Osteocyte (in vitro differentiated cells): ENCODE measurements at places on chromosomes 5 and 9.

DNA sequence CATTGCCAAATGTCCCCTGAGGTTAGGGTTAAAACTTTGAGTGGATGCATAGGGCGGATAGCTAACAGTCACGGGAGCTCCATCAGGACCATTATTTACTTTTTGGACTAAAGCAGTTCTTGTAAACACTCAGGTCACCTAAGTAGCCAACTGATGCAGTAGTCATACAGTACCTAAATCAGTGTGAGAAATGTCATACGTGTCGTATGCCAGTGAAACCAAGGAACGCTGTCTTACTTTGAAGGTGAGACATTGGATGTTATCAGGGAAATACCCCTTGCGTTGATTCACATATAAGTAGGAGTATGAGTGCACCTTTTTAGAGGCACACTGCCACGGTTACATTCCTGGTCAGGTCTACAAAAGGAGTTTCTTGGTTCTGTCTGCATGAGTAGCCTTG lies 101.9 kb downstream of the LNPEP start:
- H3K27me3 ChIP-seq = no peaks in the 10 kb centered on the region
- H3K27ac ChIP-seq = no peak overlapping the region
- no peak for DNase-seq
- H3K4me1 ChIP-seq = no peaks in the 10 kb centered on the region

GRCh38 chr9:135084262-135084661 lies 3.2 kb upstream of the OLFM1 start:
- peaks cover 5% of the 10 kb centered on the region for H3K4me1 ChIP-seq
- no peak overlapping the region for H3K27ac ChIP-seq
- DNase-seq = no peak
- H3K4me3 ChIP-seq = no peak overlapping the region
- peaks cover 27% of the 10 kb centered on the region for H3K27me3 ChIP-seq

- H3K4me3 ChIP-seq = no peak overlapping the region
- H3K27me3 ChIP-seq = no peaks in the 10 kb centered on the region
- DNase-seq = no peak
- H3K27ac ChIP-seq = no peak overlapping the region
- H3K4me1 ChIP-seq = peaks cover 13% of the 10 kb centered on the region
Measured at GRCh38 chr9:105416840-105417239, 31.0 kb upstream of the FSD1L start.

DNA sequence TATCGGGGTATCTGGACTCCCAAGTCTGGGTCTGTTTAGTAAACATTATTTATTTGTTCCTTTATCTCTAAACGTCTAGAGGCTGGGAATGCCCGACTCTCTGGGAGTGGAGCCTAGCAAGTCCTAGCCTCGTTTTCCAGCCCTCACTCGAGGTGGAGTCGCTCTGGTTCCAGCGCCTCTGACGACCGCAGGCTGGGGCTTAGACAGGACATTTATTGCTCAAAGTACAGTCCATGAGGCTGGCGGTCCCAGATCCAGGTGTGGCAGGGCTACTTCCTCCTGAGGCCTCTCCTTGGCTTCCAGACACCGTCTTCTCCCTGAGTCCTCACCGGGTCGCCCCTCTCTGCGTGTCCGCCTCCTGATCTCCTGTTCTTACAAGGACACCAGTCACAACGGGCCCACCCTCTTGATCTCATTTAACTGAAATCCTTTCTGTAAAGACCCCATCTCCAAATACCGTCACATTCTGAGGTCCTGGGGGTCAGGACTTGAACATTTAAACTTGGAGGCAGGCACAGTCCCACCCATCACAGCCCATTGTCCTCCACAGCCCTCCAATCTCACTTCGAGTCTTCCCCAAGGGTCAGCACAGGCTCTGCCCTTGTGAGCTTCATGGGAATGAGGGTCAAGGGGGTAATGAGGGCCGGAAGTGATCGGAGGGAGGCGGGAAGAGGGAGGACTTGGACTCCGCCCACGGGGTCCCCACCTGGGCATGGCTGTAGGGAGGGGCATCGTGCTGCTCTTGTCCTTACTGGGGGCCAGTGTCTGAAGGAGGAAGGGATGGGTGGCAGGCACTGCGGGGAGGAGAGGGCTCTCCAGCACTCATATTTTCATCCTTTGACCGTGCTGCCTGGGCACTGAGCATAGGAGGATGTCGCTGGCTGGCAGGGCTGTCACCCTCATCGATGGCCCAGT lies 12.2 kb upstream of the CLPTM1L start:
- no peak for DNase-seq
- H3K27me3 ChIP-seq = peaks cover 20% of the 10 kb centered on the region
- no peak overlapping the region for H3K27ac ChIP-seq
- H3K4me3 ChIP-seq = no peak overlapping the region
- H3K4me1 ChIP-seq = no peaks in the 10 kb centered on the region

DNA sequence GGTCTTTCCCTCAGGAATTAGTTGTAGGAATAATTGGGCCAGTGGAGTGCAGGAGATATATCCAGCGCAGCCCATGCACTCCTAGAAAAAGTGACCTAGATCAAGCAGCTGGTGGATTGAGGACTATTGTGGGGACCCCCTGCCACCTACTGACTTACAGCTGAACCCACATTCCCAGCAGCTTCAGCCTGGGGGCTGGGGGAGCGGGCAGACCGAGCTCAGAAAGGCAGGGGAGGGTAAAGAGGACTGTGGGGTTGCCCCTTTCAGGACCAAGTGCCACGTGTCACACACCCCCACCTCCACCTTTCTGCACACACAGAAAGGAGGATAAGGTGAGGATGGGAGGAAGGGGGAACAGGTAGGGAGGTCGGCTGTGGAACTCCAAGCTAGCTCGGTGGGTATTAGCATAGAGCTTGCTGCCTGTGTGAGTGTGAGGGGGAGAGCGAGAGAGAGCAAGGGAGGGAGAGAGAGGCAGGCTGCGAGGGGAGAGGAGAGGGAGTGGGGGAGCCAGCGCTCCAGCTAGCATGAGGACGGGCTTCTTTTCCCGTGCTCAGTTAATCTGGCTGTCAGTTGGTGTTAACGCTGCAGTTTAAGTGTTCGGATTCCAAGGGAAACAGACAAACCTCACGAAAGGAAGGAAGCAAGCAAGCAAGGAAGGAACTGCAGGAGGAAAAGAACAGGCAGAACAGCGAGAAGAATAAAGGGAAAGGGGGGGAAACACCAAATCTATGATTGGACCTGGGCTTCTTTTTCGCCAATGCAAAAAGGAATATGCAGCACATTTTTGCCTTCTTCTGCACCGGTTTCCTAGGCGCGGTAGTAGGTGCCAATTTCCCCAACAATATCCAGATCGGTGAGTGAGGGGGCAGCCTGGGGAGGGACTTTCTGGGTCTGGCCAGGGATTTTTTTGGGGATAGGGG lies at the start of gene GRIA1:
Gene GRIA1 (plus strand): TSS at position 553 of the 920 bp plus-strand sequence.
- no peaks in the 10 kb centered on the region for H3K36me3 ChIP-seq
- H3K4me3 ChIP-seq = peak within 1 kb of the TSS; percentile 88
- H3K27me3 ChIP-seq = no peaks in the 10 kb centered on the region
- no peak for DNase-seq

DNA sequence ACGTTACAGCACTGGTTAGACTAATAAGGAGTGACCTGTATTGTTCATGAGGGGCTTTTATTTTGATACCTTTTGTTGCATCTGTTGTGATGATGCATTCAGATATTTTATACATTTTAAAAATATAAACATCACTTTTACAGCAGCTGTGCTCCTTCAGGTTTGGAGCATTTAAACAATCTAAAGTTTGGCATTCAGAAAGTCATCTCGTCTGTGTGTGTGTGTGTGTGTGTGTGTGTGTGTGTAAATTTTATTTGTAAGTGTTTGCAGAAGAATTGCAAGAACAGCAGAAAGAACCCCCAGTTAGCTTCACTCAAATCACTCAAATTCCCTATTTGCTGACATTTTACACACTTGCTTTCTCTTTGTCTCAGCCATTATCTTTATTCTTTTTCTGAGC lies 87.4 kb downstream of the ERCC6L2 start:
- H3K4me1 ChIP-seq = peaks cover 8% of the 10 kb centered on the region
- peaks cover 32% of the 10 kb centered on the region for H3K36me3 ChIP-seq
- DNase-seq = no peak
- H3K27me3 ChIP-seq = no peaks in the 10 kb centered on the region
- H3K4me3 ChIP-seq = no peak overlapping the region

GRCh38 chr9:132584601-132585560 lies 2.5 kb downstream of the BARHL1 start:
- peaks cover 6% of the 10 kb centered on the region for H3K4me1 ChIP-seq
- H3K36me3 ChIP-seq = peaks cover 1% of the 10 kb centered on the region
- DNase-seq = no peak
- H3K27ac ChIP-seq = no peak overlapping the region
- no peak overlapping the region for H3K4me3 ChIP-seq
- peaks cover 76% of the 10 kb centered on the region for H3K27me3 ChIP-seq

DNA sequence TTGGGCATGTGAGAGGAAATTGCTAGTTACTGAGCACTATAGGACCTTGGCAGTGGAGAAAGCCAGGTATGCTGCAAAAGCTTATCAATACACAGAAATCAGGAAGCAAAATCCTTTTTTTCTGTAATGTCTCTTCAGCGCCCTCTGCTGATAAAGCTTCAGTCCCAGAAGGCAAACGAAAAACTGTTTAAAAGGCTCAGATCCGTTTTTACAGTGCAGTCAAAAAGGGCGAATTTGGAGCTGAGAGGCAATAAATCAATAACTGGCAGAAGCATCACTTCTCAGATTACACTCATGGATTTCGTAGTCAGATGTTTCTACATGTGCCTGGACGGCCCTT lies 1.1 kb upstream of the MAN2A1 start:
- H3K4me3 ChIP-seq = peak overlapping the region; percentile 81
- peaks cover 3% of the 10 kb centered on the region for H3K36me3 ChIP-seq
- DNase-seq = no peak
- H3K4me1 ChIP-seq = peaks cover 24% of the 10 kb centered on the region
- no peaks in the 10 kb centered on the region for H3K27me3 ChIP-seq

DNA sequence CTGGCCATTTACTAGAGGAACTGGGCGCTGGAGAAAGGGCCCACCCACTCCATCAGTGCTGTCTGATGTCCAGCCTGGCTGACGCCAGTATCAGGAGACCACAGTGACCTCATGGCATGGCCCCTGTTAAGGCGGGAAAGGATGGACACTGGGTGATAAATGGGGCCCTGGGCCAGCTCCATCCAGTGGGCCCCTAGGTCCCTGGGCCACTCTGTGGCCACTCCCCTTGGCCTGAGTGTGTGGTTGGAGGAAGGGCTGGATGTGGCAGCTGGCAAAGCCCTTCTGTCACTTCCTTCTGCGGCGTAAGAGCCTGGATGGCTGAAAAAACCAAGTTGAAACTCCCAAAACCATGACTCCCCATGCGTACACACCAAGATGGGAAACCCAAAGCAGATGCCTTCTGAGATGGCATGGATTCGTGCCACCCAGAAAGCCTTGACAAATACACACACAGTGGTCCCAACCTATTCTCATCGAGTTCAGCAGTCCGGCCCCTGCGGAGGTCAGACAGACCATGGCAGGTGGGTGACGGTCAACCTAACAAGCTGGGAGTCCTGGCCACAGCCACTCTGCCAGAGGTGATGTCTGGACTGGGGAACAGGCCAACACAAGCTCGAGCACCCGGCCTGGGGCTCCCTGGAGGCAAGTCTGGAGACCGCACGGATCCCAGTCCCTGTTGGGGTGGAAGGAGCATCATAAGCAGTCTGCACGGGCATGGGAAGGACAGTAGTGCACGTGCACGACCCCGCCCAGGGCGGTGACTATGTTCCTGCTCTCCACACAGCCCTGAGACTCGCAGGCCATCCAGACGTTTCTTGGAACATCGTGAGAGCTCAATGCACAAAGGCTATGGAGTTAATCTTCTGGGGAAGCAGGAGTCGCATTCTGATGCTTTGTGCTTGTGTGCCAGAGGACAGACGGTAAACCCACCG lies 45.2 kb upstream of the NOTCH1 start:
- no peaks in the 10 kb centered on the region for H3K27me3 ChIP-seq
- DNase-seq = no peak
- no peaks in the 10 kb centered on the region for H3K36me3 ChIP-seq
- peaks cover 14% of the 10 kb centered on the region for H3K4me1 ChIP-seq
- no peak overlapping the region for H3K4me3 ChIP-seq

DNA sequence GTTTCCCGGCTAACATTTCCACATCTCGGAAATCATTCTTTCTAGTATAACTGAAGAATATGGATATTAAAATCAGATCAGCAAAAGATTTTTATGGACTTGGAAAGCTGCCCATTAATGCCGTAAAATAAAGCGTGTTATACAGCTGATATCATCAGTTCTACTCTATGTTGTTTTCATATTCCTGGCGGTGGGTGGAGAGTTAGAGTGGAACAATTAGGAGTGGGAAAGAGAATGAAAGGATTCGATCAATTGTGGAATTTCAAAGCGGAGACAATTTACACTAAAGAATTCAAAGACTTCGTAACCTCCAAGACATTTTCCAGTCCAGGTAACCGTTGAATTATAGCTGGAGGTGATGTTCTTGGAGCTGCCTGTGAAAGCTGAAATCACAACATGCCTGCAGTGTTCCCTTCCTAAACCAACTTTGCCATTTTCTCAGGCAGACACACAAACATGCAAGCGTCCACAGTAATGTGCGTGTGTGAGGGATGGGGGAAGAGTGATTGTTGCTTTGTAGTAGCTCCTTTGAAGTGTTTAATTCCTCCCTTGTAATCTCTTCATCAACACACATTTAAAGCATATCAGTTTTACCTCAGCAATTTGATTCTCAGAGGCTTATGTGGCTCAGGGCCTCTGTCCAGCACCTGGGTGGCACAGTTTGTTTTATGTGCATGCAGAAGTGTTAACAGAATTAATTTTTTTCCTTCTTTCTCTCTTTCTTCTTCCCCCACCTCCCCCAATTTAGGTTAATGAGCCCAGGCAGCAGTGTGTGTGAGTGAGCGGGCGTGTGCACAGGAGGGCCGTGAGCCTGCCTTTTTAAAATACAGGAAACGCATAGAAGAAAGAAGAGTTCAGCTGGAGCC lies 544.1 kb downstream of the RAB3C start:
- no peaks in the 10 kb centered on the region for H3K36me3 ChIP-seq
- no peak overlapping the region for H3K27ac ChIP-seq
- H3K4me3 ChIP-seq = no peak overlapping the region
- H3K27me3 ChIP-seq = no peaks in the 10 kb centered on the region
- H3K4me1 ChIP-seq = no peaks in the 10 kb centered on the region

DNA sequence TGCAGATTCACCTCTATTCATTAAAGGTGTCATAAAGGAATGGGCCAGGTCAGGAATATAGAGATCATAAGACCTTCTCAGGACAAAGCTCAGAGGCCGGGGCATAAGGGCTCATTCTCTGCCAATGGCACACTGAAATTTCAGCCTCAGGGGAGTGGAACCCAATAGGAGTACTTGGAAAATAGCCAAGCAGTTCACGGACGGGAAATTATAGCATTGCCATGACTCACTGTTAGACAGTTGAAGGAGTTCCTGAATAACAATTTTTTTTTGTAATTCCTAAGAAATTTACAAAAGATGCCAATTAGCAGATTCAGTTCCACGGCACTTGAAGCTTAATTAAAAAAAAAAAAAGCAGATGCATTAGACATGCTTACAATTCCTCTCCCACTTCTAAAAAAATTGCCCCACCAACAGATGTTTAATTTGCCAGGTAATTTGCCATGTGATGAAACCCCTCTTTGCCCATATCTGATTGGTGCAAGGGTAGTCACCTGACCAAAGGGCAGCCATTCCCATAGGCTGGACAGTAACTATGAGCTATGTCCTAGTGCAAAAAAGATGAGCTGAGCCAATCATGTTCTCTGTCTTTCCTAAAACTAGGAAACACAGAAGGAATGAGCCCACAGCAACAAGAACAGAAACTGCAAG lies 58.6 kb downstream of the PTCD2 start:
- H3K36me3 ChIP-seq = peaks cover 2% of the 10 kb centered on the region
- peaks cover 60% of the 10 kb centered on the region for H3K4me1 ChIP-seq
- H3K4me3 ChIP-seq = no peak overlapping the region
- H3K27ac ChIP-seq = peak overlapping the region; percentile 97
- no peaks in the 10 kb centered on the region for H3K27me3 ChIP-seq
